ENCODE measurements at places on chromosomes 5 and 9.

GRCh38 chr5:57082441-57083067, 91.3 kb upstream of the GPBP1 start:
- DNase-seq: peak; percentile 39

GRCh38 chr9:37761511-37761910, 7.9 kb downstream of the TRMT10B start:
- DNase-seq: no peak

DNA sequence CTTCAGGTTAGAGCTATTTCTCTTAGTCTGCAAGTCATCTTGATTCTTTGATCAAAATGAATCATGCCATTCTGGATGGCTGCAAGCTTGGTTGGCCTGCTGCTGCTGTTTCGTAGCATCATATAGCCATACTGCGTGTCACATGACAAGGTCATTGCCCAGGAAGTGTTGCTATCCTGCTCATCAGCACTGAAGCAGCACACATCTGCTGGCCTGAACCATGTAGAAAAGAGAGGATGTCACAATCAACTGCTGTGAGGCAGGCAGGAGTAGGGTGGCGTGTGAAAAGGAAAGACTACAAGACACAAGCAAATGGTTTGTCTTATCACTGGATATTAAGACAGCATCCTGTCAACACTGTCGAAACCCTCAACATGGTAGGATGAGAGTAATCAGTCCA, 376.7 kb upstream of the RORB start:
- no peak for DNase-seq

DNA sequence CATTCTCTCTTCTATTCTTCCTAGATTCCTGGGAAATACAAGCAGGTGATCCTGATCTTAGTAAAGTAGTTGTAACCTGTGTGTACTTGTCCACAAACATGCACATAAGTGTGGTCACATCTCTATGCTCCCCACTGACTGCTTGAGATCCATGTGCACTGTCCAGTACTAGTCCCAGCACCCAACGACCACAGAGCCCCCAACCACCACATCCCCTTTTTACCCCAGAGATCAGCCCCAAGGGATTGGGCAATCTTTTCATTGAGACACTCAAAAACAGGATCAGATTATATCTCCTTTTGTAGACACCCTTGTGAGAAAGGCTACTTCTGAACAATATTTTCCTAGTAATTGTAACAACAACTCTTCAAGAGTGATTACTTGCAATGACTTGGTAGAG, 240.6 kb downstream of the ACTL7B start:
- DNase-seq: no peak

GRCh38 chr5:93054424-93055163, 526.4 kb downstream of the NR2F1-AS1 start:
- no peak for DNase-seq

DNA sequence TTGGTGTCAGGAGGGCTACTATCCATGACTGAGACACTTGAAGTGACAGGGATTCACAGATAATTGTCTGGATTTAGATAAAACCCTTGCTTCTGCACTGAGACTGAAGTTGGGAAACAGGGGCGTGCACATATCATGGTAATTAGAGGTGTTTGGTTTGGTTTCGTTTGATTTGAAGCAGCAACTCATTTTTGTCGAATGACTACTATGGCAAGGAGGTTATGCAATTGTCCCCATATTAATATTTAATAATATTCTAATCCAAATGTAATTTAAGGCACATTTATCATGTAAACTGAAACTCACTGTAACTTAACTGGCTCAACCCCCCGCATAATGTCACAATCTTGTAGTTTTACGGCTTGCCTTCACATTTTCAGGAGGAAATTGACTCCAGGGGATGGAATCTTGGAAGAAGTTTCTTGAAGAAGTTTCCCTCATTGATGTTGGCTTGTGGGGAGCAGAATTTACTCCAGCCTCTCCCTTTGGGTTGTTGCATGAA, 12.5 kb downstream of the ZNF366 start:
- no peak for DNase-seq

- no peak for DNase-seq
These were observed 31.6 kb downstream of the ADGRV1 start for GRCh38 chr5:90590170-90590569.

DNA sequence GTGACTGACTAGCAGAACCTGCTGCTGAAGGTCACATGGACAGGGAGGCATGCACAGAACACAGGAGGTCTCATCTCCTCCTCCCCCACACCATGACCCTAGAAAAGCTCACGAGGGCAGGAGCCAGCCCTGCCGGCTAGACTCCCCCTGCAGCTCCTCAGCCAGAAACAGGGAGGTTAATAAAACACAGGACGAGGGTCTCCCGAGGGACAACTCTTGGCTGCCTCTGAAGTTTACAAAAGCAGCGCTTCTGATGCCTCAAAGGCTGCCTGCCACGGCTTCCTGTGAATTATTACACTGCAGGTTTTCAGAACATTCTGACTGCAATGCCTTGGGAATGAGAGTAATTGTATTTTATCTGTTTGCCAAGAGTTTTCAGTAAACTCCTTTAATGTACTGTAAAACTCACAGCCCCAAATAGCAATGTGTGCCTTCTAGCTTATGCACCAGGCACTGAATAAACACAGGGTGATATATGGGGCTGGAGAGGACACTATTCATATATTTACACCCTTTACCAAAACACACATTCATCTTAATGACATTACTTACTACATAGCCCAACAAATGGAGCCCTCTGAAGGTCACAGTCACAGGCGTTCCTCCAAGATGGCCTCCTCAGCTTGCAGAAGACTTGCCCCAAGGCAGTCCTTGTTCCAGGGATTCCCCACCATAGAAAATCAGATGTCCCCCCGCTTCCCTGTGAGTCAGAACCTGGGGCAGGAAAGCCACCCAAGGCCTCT, 83.7 kb downstream of the C5orf15 start:
- DNase-seq: no peak

DNA sequence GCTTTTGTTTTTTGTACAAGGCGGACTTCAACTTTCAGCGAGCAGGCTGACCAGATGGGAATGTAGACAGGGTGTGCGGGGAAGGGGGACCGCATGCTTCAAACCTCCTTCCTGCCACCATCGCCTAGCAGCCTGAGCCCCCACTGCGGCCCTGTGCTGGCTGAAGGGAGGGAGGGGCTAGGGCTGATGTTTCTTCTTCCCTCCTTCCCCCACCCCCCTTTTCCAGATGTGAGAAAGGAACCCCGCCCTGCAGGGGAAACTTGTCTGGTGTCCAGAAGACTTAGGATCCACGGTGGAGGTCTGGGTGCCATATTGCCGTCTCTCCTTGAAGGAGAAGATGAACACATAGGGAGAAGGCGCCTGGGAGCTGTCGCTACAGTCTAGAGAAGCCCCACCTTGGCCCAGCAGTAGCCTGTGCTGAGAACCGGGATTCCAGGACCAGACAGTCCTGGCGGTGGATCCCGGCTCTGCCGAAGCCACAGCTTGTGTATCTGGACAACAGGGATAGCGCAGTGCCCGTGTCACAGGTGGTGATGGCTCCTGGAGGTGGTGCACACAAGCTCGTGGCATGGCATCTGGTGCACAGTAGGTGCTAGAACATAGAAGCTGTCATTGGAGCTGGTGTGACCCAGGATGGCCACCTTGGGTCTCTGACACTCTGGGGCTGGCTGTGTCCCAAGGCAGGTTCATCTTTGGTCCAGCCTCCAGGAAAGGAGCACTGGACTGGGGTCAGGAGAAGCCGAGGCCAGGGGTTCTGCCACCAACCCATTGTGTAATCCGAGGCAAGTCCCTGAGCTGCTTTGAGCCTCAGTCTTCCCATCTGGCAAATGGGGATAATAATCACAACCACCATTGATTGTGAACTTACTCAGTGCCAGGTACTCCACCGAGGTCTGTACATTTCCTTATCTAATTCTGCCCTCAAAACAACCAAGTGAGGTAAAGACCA, 205.6 kb downstream of the C9orf50 start:
- DNase-seq: no peak

- no peak for DNase-seq
These were observed 10.9 kb upstream of the NDFIP1 start for GRCh38 chr5:142097681-142098080.

DNA sequence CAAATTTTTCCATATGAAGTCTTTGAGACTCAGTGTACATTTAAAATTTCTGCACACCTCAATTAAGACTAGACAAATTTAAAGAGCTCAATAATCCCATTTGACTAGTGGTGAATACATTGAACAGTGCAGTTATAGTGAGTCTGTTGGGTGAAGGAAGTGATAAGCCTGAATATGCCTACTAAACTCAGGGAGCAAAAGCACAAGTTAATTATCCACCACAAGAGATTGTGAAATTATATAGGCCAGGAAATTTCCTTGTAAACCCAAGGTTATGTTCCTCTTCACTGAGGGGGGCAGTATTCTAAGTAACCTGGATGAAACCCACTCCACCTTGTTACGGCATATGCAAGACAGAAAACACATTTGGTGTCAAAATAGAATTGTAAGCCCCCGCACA, 612.9 kb upstream of the DAB2 start:
- no peak for DNase-seq

- no peak for DNase-seq
These were observed 121.4 kb upstream of the TMEM161B start for GRCh38 chr5:88390096-88390441.

GRCh38 chr5:57054671-57055070, 102.7 kb upstream of the MIER3 start:
- no peak for DNase-seq

GRCh38 chr5:21810737-21811316, 1042.3 kb downstream of the CDH12 start:
- DNase-seq: peak; percentile 44

DNA sequence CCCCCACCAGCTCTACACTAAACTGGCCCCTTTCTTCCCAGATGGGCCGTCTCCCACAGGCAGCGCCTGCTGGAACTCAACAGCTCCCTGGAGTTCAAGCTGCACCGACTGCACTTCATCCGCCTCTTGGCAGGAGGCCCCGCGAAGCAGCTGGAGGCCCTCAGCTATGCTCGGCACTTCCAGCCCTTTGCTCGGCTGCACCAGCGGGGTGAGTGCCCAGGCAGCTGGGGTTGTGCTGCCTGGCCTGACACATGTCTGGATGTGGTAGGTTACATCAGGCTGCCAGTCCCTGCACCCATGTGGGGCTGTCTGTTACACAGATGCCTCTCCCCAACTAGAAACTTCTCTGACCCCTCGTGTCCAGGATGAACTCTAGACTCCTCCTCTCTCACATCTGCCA, 9.8 kb downstream of the NHP2 start:
- DNase-seq: no peak

Data from ACHN (cell line).